ENCODE measurements at places on chromosomes 1 and 21.

DNA sequence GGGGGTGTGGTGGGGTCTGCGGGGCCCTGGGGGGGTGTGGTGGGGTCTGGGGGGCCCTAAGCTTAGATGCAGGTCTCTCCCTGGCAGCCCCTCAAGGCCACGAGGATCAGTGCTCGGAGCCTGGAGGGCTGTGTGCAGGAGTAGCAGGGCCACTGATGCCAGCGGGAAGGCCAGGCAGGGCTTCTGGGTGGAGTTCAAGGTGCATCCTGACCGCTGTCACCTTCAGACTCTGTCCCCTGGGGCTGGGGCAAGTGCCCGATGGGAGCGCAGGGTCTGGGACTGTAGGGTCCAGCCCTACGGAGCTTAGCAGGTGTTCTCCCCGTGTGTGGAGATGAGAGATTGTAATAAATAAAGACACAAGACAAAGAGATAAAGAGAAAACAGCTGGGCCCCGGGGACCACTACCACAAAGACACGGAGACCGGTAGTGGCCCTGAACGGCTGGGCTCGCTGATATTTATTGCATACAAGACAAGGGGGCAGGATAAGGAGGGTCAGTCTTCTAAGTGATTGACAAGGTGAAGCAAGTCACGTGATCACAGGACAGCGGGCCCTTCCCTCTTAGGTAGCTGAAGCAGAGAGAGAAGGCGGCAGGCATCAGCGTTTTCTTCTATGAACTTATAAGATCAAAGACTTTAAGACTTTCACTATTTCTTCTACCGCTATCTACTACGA lies 8.7 kb downstream of the RNF223 start:
- no peak overlapping the region for H3K27ac ChIP-seq
- no peak overlapping the region for H3K4me3 ChIP-seq
- no peaks in the 10 kb centered on the region for H3K36me3 ChIP-seq
- peaks cover 15% of the 10 kb centered on the region for H3K4me1 ChIP-seq
- DNase-seq = no peak
- peaks cover under 1% of the 10 kb centered on the region for H3K27me3 ChIP-seq

- peak overlapping the region; percentile 64 for H3K27ac ChIP-seq
- H3K4me3 ChIP-seq = peak overlapping the region; percentile 6
- H3K4me1 ChIP-seq = peaks cover 13% of the 10 kb centered on the region
Measured at GRCh38 chr1:159012495-159012894, 2.8 kb downstream of the IFI16 start.

DNA sequence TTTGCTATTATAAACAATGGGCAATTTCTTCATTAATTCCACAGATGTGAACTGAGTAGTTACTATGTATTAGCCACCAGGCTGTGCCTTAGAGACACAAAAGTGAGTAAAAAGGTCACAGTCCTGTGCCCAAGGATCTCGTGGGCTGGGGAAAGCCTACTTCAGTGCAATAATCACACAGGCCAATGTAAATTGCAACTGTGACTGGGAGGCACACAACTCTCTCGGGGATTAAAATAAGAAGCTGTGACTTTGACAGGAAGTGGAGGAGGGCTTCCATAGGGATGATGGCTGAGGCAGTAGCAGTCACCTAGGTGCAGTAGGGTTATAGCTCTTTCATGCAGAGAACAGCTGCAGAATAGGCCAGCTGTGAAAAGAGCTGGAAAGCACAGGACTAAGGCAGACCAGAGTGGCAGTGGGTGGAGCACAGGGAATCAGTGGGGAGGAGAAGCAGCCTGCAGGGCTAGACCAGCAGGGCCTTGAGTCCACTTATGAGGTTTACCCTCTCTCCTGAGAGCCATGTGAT lies 121.9 kb downstream of the MAB21L3 start:
- H3K4me3 ChIP-seq = no peak overlapping the region
- no peaks in the 10 kb centered on the region for H3K4me1 ChIP-seq
- no peak overlapping the region for H3K27ac ChIP-seq
- H3K36me3 ChIP-seq = no peaks in the 10 kb centered on the region
- no peaks in the 10 kb centered on the region for H3K27me3 ChIP-seq
- no peak for DNase-seq

DNA sequence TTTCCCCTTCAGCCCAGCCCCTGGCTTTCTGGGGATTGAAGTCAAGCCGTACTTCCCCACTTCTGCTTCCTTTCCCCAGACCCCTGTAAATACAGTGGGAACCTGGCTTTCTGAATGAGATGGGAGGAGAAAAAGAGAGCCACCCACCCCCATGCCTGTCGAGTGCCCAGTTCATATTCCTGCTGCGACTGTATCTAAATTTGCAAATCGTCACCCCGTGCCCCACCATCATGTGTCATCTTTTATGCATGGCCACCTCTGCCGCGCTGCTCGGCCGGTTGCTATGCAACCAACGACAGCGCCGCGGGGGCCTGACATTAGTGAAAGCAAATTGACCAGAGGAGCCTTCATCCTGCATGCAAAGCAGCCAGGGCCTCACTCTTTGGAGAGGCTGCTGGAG lies 143.0 kb downstream of the ELAVL4 start:
- H3K27me3 ChIP-seq = no peaks in the 10 kb centered on the region
- no peaks in the 10 kb centered on the region for H3K36me3 ChIP-seq
- DNase-seq = no peak
- H3K4me3 ChIP-seq = no peak overlapping the region
- no peaks in the 10 kb centered on the region for H3K4me1 ChIP-seq

GRCh38 chr1:240114222-240114621 lies 22.5 kb downstream of the FMN2 start:
- H3K4me1 ChIP-seq = peaks cover 7% of the 10 kb centered on the region
- no peaks in the 10 kb centered on the region for H3K27me3 ChIP-seq
- H3K27ac ChIP-seq = no peak overlapping the region
- no peak for DNase-seq
- no peaks in the 10 kb centered on the region for H3K36me3 ChIP-seq
- H3K4me3 ChIP-seq = no peak overlapping the region

DNA sequence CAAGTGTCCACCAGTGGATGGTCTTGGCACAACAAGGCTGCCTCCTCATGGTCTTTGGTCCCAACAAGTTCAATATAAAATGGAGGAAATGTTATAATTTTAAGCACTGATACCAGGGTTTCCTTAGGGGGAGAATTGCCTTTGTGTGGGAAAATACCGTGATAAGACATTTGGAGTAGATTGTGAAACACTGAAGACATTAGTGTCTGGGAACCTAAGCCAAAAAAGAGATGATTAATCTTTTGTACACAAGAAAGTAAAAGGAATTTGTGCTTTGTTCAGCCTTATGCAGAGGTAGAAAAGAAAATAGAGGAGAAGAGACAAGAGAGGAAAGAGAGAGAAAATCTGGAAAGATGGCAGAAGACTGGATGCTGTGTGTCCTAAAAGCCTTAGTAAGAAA lies 36.1 kb downstream of the ST6GALNAC3 start:
- no peaks in the 10 kb centered on the region for H3K4me1 ChIP-seq
- no peaks in the 10 kb centered on the region for H3K36me3 ChIP-seq
- H3K27me3 ChIP-seq = no peaks in the 10 kb centered on the region
- no peak overlapping the region for H3K4me3 ChIP-seq

GRCh38 chr1:112636597-112637253 lies 17.1 kb downstream of the CAPZA1 start:
- H3K27me3 ChIP-seq = no peaks in the 10 kb centered on the region
- H3K4me1 ChIP-seq = peaks cover 4% of the 10 kb centered on the region
- no peak overlapping the region for H3K4me3 ChIP-seq
- 0 out of 2 replicates have a peak, but pooled peaks cover 1% of the 10 kb centered on the region for H3K36me3 ChIP-seq
- DNase-seq = no peak

GRCh38 chr1:208766832-208767231 lies 522.6 kb upstream of the PLXNA2 start:
- no peak for DNase-seq
- no peaks in the 10 kb centered on the region for H3K36me3 ChIP-seq
- no peak overlapping the region for H3K4me3 ChIP-seq
- no peak overlapping the region for H3K27ac ChIP-seq
- H3K27me3 ChIP-seq = no peaks in the 10 kb centered on the region
- H3K4me1 ChIP-seq = no peaks in the 10 kb centered on the region

DNA sequence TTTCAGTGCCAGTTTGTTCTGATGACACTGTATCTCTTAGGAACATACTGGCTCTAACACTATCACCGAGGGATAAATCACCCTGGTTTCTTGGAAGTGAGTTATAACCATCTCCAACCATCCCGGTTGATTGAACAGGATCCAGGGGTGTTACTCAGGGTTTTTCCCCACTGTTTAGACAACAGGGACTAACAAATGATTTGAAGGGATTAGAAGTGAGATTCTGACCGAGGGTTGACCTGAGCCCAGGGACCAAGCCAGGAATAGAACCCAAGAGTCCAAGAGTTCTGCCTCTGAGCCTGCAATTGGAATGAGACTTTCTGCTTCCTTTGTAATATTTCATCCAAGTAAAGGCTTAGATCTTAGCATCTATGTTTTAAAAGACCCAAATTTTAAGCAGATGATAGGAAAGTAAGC lies 154.0 kb downstream of the DHRS3 start:
- H3K4me1 ChIP-seq = peaks cover 34% of the 10 kb centered on the region
- H3K4me3 ChIP-seq = no peak overlapping the region
- DNase-seq = no peak
- no peaks in the 10 kb centered on the region for H3K27me3 ChIP-seq
- H3K27ac ChIP-seq = peak overlapping the region; percentile 92

- DNase-seq = peak; percentile 63
- no peaks in the 10 kb centered on the region for H3K27me3 ChIP-seq
- no peak overlapping the region for H3K27ac ChIP-seq
- H3K4me1 ChIP-seq = peaks cover 12% of the 10 kb centered on the region
- H3K4me3 ChIP-seq = no peak overlapping the region
Measured at GRCh38 chr1:25683731-25684130, 67.1 kb downstream of the MAN1C1 start.

DNA sequence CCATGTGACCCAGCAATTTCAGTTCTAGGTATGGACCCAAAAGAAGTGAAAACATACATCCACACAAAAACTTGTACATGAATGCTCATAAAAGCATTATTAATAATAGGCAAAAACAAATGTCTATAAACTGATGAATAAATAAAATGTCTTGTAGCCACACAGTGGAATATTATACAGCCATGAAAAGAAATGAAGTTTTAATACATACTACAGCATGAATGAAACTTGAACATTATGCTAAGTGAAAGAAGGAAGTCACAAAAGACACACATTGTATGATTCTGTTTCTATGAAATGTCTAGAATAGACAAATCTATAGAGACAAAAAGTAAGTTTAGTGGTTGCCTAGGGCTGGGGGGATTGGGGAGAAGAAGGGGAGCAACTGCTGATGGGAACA lies 130.2 kb downstream of the CDC7 start:
- H3K4me3 ChIP-seq = no peak overlapping the region
- H3K27ac ChIP-seq = no peak overlapping the region
- H3K4me1 ChIP-seq = no peaks in the 10 kb centered on the region
- DNase-seq = no peak
- H3K36me3 ChIP-seq = no peaks in the 10 kb centered on the region

DNA sequence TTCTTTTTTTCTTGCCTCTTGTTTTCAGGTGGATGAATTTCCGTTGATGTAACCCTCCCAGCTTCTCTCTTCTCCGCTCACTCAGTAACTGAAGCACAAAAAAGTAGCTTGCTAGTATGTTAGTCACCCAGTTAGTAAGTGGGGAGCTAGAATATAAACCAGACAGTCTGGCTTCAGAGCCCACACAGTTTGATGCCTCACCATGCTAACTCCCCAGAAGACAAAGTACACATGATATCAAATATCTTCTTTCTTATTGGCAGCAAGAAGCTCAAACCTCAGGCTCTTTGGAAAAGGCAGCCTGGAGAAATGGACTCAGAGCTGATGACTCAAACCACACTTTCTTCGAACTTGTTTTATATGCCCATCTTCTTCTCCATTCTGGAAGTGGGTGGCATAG lies 187.5 kb upstream of the PLXNA2 start:
- H3K36me3 ChIP-seq = no peaks in the 10 kb centered on the region
- H3K4me1 ChIP-seq = no peaks in the 10 kb centered on the region
- no peak overlapping the region for H3K27ac ChIP-seq
- peak; percentile 53 for DNase-seq

- no peak overlapping the region for H3K27ac ChIP-seq
- no peaks in the 10 kb centered on the region for H3K27me3 ChIP-seq
- no peaks in the 10 kb centered on the region for H3K4me1 ChIP-seq
- no peak for DNase-seq
Measured at GRCh38 chr1:235423214-235423652, 56.0 kb downstream of the TBCE start.

DNA sequence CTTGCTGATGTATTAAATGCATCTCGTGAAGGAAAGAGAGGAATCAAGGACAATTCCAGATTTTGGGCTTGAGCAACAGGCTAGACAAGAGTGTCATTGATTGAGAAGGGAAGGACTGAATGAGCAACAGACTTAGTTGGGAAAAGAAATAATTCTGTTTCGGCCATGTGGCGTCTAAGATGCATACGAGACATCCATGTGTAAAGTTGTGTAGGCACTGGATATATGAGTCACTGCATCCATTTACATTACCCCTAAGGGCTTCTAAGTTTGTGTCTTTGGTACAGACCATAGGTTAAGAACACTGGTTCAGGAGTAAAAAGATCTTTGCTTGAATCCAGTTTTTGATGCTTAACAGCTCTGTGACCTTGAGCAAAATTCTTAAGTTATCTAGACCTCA lies 307.0 kb upstream of the SGIP1 start:
- no peaks in the 10 kb centered on the region for H3K36me3 ChIP-seq
- peaks cover 6% of the 10 kb centered on the region for H3K27me3 ChIP-seq
- DNase-seq = peak; percentile 15

- no peak overlapping the region for H3K27ac ChIP-seq
- peaks cover 20% of the 10 kb centered on the region for H3K27me3 ChIP-seq
- DNase-seq = peak; percentile 55
- peaks cover 4% of the 10 kb centered on the region for H3K4me1 ChIP-seq
- no peak overlapping the region for H3K4me3 ChIP-seq
Measured at GRCh38 chr1:26097696-26098095, 13.9 kb upstream of the PDIK1L start.

DNA sequence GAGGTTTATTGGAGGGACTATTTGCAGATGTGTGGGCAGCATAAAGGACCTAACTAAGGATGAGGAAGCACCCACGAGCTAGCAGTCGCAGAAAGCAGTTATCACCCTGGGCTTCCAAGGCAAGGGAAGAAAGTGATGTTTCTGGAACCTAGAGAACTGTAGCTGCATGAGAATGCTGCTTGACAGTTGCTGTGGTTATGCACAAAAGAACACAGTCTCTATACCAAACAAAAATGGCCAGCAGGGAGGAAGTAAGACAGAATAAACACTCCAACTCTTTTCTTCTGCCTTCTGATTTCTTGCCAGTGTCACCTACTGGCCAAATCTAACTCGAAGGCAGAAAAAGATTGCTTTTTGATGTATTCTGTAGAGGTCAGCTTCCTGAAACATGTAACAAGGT lies 190.2 kb downstream of the RASAL2 start:
- H3K27me3 ChIP-seq = no peaks in the 10 kb centered on the region
- no peaks in the 10 kb centered on the region for H3K36me3 ChIP-seq
- no peak for DNase-seq
- no peak overlapping the region for H3K27ac ChIP-seq

DNA sequence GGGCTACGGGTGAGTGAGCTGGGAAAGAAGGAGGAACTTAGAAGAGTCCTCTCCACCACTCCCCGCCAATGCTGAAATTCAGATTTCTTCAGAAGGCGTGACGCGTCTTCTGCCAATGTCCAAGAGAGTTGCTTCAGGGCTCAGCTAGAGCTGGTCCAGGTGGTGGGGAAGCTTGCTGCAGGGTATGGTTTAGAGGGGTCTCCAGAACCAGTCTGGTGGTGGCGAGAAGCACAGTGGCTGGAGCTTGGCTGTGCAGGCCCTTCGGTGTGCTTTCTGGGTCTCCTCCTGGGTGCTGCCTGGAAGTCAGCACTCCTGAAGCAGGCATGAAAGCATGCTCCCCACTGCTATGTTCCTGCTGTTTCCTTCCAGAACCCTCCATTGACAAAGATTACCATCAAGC lies 387.2 kb downstream of the PTPRU start:
- no peak for DNase-seq
- peaks cover 7% of the 10 kb centered on the region for H3K27me3 ChIP-seq
- no peaks in the 10 kb centered on the region for H3K4me1 ChIP-seq
- no peak overlapping the region for H3K4me3 ChIP-seq
